ENCODE measurements at places on chromosomes 7 and 10.
A peak's percentile ranks its signal among the peaks of the same experiment; 100 is the strongest.

GRCh38 chr7:47783456-47784223 lies 164.6 kb downstream of the PKD1L1 start:
- DNase-seq, result no peak

DNA sequence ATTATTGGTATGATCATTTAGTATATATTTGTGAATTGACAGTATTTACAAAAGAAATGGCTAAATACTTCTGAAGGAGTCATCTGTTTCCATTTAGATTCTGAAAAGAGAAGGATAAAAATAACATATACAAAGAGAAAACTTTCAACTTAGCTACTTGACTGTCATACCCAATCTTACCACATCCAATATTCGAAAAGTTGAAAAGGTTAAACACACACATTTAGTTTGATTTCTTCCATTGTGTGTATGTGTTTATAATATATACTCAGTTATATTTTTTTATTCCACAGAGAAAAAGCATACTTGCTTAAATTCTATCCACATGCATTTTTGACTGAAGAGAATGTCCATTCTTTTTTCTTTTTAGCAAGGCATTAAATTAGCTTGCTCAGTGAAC lies 470.7 kb downstream of the TFEC start:
- DNase-seq, result no peak

DNA sequence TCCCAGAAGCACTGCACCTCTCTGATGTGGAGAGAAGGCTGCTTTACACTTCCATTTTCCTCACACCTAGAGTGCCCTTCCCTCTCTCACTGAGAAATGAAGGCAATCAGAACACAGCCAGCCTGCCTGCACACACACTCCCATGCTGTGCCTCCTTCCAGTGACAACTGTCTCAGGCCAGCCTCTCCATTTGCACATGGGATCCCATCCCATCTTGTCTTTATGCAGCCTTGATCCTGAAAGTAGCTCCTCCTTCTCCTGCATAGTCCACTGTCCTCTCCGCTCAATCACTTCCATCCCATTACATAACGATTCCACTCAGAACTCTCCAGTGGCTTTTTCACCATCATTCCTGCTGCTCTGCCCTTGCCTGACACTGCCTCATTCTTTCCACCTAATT lies 203.7 kb upstream of the STK17A start:
- DNase-seq, result no peak

- DNase-seq, result no peak
Measured at GRCh38 chr10:13703997-13704536, 117.3 kb downstream of the PRPF18 start.

- DNase-seq, result no peak
Measured at GRCh38 chr10:71218651-71219050, 6.3 kb downstream of the UNC5B start.

GRCh38 chr7:35617041-35617440 lies 77.9 kb downstream of the HERPUD2 start:
- DNase-seq, result no peak

DNA sequence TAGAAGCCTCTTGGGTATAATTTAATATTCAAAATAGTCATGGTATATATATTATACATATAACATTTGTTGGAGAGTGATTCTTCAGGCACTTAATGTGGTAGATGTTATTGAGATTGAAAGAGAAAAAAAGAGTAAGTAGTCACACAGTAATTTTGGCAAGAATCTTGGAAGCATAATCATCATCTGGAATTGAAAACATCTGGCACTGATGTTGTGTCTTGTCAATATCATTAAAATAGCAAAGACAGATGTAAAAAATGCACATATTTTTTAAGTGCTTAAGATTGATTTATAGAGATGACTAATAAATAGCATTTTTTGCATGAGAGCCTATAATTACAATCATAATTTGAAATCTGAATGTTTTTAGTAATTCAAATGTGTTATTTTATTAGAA lies 9.5 kb downstream of the SEMA3D start:
- no peak for DNase-seq

DNA sequence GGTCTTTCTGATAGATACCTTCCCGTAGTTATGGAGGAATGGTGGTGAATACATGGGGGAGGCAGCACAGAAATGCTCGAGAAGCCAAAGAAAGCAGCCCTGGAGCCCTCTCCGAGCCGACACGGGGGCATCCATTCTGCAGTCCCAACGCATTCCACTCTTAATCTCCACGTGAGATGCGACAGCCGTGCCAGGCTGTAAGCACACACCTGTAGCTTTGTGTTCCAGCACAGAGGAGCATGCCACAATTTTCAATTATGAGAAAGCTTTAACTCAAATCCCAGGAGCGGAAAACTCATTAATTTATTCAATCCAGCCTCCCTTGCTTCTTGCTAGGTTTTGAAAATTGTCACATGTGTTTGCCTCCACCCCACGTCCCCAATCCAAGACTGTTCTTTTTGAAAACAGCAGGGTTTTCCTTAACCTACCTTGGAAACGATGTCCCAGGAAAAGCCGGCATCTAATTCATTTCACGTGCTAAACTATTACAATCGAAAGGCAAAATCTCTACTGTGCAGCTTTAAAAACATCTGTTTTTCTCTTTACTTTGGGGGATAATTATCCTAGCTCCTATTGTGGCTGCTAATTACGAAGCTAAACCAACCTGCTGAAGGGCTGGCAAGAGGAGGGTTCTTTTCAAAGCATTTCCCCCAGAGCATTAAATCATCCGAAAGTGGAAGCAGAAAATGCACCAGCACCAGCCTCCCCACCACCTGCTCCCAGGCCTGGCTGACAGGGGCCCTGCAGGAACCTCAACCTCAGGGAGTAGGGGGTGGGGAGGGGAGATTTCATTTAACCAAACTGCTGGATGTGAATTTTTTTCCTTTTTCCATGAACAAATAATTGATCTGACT lies 56.0 kb upstream of the CHST15 start:
- DNase-seq, result peak; percentile 47

- no peak for DNase-seq
Measured at GRCh38 chr10:101047961-101048892, 13.6 kb upstream of the KAZALD1 start.

DNA sequence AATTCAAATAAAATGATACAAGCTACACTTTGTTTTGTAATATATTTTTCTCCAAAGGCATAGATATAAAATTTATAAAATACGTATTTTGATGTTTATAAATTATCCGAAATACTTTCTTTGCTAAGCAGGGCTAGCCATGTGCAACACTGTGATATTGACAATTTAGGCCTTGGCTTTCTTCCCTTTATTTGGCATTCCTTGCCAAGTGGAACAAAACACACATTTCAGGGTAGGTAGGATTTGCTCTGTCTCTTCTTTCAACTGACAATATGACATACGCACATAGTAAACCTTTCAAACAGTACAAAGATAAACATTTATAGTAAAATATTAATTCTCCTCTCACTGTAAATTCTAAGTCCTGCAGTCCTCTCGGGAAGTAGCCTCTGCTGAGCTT lies 103.3 kb upstream of the POT1 start:
- DNase-seq, result no peak

DNA sequence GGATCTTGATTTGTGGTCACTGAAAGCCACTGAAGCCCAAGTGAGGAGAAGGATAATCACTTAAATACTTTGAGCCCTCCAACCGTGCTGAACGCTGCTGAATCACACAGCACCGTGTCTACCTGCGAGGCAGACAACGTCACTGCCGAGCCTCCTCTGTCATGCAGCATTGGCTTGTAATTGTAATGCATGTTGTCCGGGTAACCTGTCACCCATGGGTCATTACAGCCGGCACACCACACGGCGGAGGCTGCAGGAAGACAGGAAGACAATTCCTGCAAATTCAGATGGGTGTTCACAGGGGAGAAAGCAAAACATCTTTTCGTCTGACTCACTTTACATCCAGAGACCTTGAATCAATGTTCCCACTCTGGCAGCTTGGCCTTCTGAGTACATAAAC lies 546.1 kb upstream of the FOXK1 start:
- DNase-seq, result no peak

DNA sequence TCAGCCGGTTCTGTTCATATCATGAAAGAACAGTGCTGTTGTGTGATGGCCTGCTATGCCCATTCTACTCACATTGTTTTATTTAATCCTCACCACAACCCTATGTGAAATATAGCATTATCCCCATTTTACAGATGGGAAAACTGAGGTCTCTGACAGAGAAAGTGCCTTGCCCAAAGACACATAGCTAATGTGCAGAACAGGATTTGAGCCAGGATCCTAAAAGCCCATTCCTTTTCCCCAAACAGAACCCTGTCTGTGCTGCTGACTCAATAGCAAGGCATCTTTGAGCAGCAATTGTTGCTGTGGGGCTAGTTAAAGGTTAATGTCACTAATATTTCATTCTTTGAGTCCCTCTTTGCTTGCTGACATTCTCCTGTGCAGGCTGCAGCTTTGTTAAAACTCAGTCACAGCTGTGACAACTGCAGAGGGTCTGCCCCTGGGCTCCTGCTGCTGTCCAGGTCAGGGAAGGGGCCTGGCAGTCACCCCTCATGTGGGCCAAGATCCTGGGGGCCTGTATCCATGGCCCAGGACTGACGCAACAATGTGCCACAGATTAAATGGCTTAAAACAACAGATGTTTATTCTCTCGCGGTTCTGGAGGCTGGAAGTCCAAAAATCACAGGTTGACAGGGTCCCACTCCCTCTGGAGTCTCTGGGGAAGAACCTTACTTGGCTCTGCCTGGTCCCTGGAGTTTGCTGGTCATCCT lies 40.4 kb downstream of the AFAP1L2 start:
- DNase-seq, result no peak

DNA sequence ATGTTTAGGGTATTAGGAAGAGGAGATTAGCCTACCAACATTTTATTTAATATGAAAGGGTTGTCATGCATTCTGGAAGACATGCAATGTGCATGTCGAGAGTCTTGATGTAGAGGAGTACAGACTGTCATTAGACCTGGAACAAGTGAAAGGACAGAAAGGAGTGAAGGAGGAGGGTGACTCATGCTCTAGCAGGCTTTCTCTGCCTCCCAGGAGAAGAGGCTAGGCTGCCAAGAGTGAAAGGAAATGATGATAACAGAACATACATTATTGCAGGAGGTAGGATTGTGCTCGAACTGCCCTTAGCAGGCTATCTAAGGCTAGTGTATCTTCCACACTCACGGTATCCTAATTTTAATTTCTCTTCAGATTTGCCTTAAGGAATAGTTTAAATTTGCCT lies 228.8 kb downstream of the EXOC4 start:
- no peak for DNase-seq

GRCh38 chr7:155058896-155059295 lies 11.2 kb upstream of the HTR5A start:
- no peak for DNase-seq

- DNase-seq, result no peak
Measured at GRCh38 chr10:133411523-133412380, 12.7 kb downstream of the SPRN start.

DNA sequence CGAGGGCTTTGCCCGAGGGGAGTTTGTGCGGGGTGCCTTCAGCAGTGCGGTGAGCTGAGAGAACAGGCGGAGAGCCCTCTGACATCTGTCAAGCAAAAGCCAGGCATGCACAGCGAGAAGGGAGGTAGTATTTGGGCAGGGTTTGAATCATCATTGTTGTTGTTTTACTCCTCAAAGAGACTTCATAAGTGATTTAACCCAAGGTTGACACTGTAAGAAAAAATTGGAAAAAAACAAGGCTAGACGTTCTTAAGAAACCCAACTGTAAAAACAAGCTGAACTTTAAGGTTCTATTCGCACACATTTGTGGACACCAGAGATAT lies 1.3 kb downstream of the ADAM22 start:
- DNase-seq, result peak; percentile 28

DNA sequence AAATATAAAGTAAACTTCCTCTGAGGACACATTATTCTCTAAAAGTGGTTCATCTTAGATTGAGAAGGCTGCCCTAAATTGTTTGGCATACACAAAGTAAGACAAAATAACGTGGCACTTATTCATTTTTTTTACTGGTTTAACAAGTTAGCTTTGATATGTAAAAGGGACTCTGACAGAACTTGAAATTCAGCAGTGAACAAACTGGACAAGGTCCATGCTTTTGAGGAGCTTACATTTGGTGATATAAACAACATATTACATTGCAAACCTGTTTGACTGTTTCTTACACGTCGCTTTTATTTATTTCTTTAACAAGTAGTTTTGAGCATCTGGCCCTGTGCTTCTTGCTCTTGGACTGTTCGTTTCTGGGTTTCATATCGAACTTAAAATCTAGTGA lies 253.1 kb upstream of the POM121L12 start:
- DNase-seq, result no peak

DNA sequence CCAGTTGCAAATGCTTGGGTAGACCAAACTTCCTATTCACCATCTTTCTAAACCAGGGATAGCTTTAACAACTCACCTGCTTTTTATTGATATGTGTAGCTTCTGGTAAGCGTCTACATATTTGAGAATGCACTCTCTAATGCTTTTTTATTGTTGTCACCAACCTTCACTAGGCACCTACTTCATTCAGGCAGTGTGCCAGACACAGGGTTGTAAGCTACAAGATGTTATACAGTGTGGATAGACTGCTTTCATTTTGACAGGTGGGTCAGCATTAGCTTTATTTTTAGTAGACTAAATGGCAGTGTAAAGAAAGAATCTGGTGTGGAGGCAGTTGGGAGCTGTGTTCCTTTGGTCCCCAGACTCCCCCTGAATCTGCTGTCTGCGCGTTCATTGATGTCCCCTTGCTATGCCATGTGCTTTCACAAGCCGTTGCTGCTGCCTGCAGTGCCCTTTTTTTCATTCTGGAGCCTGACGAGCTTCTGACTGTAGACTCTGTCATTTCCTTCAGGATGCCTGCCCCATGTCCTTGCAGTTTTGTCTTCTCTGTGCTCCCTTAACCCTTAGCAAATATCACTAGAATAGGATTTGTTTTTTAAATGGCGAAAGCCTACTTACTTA lies 32.1 kb downstream of the NRF1 start:
- DNase-seq, result no peak

DNA sequence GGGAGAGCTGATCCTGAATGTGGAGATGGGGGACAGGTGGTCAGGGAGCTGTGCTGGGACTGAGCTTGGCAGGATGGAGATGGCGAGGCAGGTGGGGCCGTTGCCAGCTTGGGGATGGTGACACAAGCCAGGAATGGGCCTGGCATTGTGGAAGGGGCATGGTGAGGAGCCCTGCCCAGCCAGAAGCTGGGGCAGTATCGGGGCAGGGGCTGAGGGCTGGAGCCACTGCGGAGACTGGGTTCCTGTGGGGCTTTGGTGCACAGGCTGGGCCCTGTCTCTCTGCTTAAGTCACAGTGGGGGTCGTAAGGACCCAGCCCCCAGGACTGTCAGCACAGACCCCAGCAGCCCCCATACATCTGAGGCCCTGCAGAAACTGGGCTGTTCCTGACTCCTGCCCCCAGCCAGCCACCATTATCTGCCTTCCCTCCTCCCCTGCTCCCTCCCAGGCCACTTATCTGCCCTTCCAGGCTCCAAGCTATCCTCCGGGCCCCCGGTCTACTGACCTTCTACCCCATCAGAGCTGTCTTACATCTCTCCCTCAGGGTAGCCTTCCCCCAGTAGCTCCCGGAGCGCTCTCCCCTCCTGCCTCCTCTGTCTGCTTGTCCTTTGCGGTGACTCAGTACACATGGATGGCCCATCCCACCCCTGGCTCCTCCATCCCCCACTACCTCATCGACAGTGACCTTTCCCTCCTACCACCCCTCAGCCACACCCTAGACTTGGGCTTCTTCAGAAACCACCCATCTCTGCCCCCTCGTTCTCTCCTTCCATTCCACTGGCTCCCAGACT lies 44.2 kb downstream of the PPIF start:
- no peak for DNase-seq

- peak; percentile 41 for DNase-seq
Measured at GRCh38 chr7:139799586-139799985, 21.8 kb upstream of the HIPK2 start.
